ENCODE measurements at places on chromosomes 11 and 22. TPM values are rescaled to one million over a fixed set of nuclear protein-coding genes. Genes with fewer than 3 reads are reported as not detected.

The KCNA4 gene
- total RNA-seq: not detected

The MMP27 gene
- total RNA-seq: not detected

The SMIM35 gene
- total RNA-seq: not detected

The AASDHPPT gene
- 33.1 TPM for total RNA-seq

The CNGA4 gene
- total RNA-seq: not detected

The ANO5 gene
- not detected for total RNA-seq

The GRK3 gene
- 0.37 TPM for total RNA-seq

The TREH gene
- not detected for total RNA-seq

The HEPHL1 gene
- total RNA-seq: not detected

The TMPRSS6 gene
- total RNA-seq: 0.88 TPM

The CRYAB gene
- total RNA-seq: not detected

The PVALB gene
- not detected for total RNA-seq

The MAML2 gene
- 17.7 TPM for total RNA-seq

The TP53I11 gene
- total RNA-seq: 1.1 TPM

The SCGB2A2 gene
- not detected for total RNA-seq

The TSGA10IP gene
- total RNA-seq: not detected

The FDXACB1 gene
- total RNA-seq: 2.2 TPM

The NLRP14 gene
- total RNA-seq: not detected

The CDC42BPG gene
- total RNA-seq: 33.8 TPM

The FAM83F gene
- total RNA-seq: 9.1 TPM

The LRRN4CL gene
- 1.0 TPM for total RNA-seq

The OR8D1 gene
- not detected for total RNA-seq

The DDB1 gene
- 302 TPM for total RNA-seq

The PRR14L gene
- total RNA-seq: 46.1 TPM

The MUC5B gene
- total RNA-seq: 2.1 TPM

The CYP2R1 gene
- 7.2 TPM for total RNA-seq

The CHRNA10 gene
- total RNA-seq: 1.9 TPM

The MRPL40 gene
- 21.1 TPM for total RNA-seq

The MS4A15 gene
- total RNA-seq: not detected

The CHRM1 gene
- not detected for total RNA-seq

The DDI1 gene
- total RNA-seq: not detected

The CDC42EP1 gene
- total RNA-seq: 94.0 TPM

The FXYD6 gene
- total RNA-seq: 0.48 TPM

The VSIG10L2 gene
- not detected for total RNA-seq

The MAJIN gene
- total RNA-seq: 7.1 TPM

The LMO2 gene
- 0.45 TPM for total RNA-seq

The CLCF1 gene
- 15.9 TPM for total RNA-seq

The FIBIN gene
- not detected for total RNA-seq

The ARHGAP8 gene
- total RNA-seq: 114 TPM

The IFITM10 gene
- 5.5 TPM for total RNA-seq

The GSTP1 gene
- 2,063 TPM for total RNA-seq

The ILK gene
- 69.7 TPM for total RNA-seq

The IL18 gene
- 59.1 TPM for total RNA-seq

The TTLL8 gene
- not detected for total RNA-seq

The CABP4 gene
- 2.5 TPM for total RNA-seq

The PATE4 gene
- total RNA-seq: not detected

The SERPING1 gene
- total RNA-seq: 3.1 TPM

The GTSE1 gene
- 64.6 TPM for total RNA-seq

The PGA5 gene
- total RNA-seq: not detected

The NRXN2 gene
- not detected for total RNA-seq

The C11orf86 gene
- total RNA-seq: not detected

The SLN gene
- total RNA-seq: not detected

Measured in PC-9 (cell line).